ENCODE measurements at places on chromosomes 6 and 20. TPM values are rescaled to one million over a fixed set of nuclear protein-coding genes. Genes with fewer than 3 reads are reported as not detected.

GSS gene
- 64.9 TPM for total RNA-seq

SNAP91 gene
- not detected for total RNA-seq

ASXL1 gene
- total RNA-seq: 29.6 TPM

PCSK2 gene
- total RNA-seq: not detected

ZBTB46 gene
- total RNA-seq: 3.3 TPM

TFAP2C gene
- total RNA-seq: not detected

LY86 gene
- not detected for total RNA-seq
